NCI-H1105 treated with DMSO at 0.1 percent for 48 hours (cell line): ENCODE measurements at places on chromosomes 5 and 9.

DNA sequence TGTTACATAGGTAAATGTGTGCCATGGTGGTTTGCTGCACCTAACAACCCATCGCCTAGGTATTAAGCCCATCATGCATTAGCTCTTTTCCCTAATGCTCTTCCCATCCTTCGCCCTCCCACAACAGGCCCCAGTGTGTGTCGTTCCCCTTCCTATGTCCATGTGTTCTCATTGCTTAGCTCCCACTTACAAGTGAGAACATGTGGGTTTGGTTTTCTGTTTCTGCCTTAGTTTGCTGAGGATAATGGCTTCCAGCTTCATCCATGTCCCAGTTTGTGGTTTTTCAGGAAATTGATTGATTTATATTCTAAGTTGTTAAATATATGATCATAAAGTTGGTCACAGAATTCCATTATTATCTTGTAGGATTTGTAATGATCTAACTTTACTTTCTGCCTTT lies 85.3 kb upstream of the CAST start:
- DNase-seq = no peak

DNA sequence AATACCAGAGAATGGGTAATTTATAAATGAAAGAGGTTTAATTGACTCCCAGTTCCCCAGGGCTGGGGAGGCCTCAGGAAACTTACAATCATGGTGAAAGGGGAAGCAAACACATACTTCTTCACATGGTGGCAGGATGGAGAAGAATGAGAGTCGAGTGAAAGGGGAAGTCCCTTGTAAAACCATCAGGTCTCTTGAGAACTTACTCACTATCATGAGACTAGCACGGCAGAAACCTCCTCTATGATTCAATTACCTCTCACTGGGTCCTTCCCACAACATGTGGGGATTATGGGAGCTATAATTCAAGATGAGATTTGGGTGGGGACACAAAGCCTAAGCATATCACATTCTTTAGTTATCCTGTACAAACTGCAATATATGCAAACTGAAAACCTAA lies 609.4 kb downstream of the MTRR start:
- DNase-seq = no peak

DNA sequence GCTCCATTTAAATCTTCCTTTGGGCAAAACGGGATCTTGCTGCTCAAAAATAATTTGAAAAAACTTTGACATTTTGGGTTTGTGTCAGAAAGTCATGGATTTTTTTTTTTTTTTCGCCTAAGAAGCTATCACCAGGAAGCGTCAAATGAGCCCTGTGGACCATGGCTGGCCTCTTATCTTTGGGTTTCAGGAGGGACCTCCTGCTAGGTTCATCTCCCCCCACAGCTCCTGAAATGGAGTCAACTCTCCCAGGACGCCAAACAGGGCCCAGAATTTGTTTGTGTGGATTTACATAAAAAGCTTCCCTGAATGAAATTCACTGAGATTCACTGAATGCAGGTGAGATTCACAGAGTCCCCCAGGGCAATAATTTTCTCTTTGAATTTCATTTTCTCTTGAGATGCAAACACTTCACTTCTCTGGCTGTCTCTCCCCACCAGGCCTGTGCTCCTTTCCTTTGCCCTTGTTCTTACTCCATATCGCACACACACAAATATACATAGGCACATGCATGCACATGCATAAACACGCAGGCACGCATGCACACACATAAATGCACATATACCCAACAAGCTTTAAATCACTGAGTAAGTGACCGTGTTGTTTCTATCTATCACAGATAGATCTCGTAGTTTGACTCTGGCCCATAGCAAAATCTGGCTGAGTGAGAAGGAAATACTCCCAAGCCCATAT lies 55.3 kb upstream of the GALNT10 start:
- DNase-seq = no peak

GRCh38 chr5:33829430-33829829 lies 62.4 kb downstream of the ADAMTS12 start:
- DNase-seq = no peak

- no peak for DNase-seq
These were observed 119.8 kb downstream of the TENT4A start for GRCh38 chr5:6832994-6833393.

DNA sequence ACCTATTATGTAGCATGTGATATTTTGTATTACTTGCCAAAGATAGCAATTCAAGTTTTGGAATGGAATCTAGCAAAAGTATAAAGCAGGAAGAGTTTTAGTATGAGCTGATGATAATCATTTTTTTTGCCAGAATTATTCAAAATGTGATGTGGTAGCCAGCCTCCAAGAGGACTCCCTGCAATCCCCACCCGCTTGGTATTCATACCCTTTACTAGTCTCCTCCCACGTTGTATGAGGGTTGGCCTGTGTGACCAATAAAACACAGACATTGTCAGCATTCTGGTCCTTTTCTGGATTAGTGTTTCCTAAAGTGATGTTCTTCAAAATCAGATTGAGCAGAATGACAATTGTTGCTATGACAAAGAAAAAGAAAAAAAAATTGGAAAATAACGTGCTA lies 63.8 kb downstream of the TARS1 start:
- no peak for DNase-seq

DNA sequence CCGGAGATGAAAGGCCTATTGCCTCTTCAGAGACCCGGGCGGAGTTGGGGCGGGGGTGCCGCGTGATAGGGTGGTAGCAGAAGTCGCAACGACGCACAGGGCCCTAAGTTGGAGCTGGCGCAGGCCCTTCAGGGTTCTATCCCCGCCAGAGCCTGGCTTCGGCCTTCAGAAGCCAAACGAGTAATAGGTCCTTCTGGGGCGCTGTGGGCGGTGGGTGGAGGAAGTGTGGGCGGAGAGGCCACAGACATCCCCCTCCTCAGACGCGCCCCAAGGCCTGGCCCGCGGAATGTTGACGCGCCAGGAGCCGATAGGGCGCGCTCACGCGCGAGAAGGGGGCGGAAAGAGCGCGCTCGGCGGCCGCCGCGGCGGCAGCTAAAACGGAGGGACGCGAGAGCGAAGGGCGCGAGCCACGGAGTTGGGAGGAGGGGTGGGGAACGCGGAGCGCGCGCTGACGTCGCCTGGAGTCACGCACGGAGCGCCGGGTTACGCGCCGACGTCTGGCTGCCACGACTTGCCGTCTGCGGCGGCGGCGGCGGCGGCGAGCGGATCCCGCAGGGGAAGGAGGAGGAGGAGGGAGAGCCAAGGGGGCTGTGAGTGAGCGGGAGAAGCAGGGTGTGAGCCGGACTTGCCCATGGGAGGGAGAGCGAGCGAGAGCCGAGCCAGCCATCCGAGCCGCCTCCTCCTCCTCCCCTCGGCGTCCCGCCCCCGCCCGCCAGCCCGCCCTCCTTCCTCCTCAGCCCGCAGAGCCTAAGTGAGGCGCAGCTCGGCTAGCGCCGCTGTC lies 6.4 kb upstream of the PURA start:
- peak; percentile 72 for DNase-seq

DNA sequence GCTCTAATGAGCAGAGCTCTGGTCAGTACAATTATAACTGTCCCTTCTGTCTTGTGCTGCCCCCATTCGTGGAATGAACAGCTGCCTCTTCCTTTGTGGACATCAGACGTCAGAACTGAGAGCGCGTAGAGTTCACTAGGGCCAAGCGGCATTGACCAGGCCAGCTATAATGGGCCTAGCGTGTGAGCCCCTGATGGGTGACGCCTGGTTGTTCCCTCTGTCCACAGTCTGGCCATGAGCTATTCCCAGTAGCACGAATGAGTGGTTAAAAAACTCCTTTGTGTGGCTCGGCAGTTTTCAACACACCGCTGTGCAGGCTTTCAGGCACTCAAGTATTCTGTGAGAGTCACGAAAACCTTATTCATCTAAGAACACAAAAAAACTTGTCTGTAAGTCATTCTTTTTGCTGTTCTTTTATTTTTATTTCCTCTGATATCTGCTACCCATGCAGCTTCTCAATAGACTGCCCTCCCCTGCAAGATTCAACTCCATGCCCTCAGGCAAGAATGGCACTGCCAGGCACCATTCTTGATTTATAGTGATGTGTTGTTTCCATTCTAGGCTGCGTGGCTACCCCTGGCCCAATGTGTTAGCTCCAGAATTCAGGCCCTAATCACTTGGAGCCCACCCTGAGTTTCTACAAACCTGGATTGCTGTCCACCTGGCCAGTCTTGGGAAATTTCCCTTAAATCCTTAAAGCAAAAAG lies 52.5 kb downstream of the ANKDD1B start:
- DNase-seq = no peak

GRCh38 chr9:101139082-101139481 lies 110.6 kb downstream of the PLPPR1 start:
- DNase-seq = peak; percentile 93

GRCh38 chr9:114272739-114273431 lies 50.0 kb upstream of the ORM1 start:
- DNase-seq = no peak

DNA sequence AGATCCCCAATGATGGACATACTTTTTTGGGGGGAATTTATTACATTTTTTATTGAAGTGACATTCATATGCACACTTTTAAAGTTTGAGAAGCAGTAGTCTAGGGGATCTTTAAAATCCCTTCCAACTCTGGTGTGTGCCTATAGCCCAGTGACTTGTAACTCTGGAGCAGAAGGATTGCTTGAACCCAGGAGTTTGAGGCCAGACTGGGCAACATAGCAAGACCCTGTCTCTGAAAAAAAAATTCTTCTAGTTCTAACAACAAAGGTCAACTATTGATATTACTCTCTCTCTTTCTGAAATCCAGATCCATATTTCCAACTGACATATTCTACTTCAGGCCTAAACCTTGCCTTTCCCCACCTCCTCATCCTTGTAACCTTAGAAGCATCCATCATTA lies 148.2 kb upstream of the SPRY4 start:
- DNase-seq = no peak

GRCh38 chr9:21479152-21479702 lies 2.9 kb downstream of the IFNE start:
- no peak for DNase-seq

GRCh38 chr5:60463179-60463868 lies 236.6 kb downstream of the DEPDC1B start:
- DNase-seq = no peak

GRCh38 chr9:132447346-132447745 lies 37.3 kb downstream of the CFAP77 start:
- no peak for DNase-seq

- no peak for DNase-seq
These were observed 51.9 kb downstream of the TGFBI start for GRCh38 chr5:136080483-136081216.

DNA sequence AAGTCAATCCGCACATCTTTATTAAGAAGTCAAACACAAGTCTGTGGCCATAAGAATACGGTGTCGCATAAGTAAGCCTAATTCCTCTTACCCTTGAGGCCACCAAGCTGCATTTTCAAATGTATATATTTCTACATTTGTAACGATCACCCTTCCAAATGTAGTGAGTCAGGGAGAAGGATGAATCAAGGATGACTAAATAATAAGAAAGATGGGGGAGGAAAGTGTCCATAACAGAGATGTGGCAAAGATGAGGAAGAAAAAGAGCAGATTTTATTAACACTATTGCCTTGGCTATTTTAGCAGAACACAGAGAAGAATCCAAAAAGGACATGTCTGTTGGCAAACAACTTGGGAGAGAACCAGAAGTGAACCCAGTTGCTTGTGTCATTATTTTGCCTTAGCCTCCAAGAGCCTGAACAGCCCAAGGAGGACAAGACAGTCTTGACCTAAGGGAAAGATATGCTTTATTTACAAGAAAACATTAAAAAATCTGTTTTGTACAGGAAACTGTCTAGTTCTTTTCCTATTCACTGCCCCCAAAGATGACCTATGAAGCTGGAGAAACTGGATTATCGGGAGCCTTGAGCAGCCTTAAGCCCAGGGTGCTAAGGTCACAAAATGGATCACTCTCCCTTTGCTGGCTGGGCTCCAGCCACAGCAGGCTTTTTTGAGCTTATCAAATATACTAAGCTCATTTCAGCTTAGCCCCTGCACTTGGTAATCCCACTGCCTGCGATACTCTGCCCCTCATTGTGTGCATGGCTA lies 101.5 kb downstream of the PLCXD3 start:
- no peak for DNase-seq

GRCh38 chr5:139574641-139575312 lies 13.6 kb downstream of the UBE2D2 start:
- no peak for DNase-seq

DNA sequence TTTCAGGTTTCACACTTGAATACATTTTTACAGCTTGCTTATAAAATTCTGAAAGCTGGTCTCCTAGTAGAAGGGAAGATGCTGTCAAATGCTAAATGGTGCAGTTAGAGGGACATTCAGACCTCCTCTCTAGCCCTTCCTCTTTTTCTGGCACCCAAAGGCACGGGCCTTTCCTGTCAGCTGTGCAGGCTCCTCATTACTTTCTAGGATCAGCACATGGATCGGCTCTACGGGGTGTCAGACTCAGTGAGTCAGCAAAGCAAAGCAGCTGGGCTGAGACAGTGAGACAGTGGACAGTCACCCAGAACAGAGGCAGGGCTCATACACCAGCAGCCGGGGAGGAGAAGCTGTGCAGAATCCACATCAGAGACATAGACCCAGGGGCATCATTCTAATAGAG lies 80.0 kb upstream of the TNC start:
- no peak for DNase-seq

DNA sequence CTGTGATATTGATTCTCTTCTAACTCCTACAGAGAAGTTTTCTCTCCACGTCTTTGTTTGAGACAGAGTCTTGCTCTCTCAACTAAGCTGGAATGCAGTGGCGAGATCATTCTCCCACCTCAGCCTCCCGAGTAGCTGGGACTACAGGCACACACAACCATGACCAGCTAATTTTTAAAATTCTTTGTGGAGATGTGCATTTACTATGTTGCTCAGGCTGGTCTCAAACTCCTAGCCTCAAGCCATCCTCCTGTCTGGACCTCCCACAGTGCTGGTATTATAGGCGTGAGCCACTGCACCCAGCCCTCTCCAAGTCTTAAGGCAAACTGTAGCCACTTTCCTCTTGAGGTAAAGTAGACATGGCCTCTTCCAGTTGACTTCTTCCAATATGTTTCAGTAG lies 72.2 kb downstream of the SNX18 start:
- DNase-seq = no peak

DNA sequence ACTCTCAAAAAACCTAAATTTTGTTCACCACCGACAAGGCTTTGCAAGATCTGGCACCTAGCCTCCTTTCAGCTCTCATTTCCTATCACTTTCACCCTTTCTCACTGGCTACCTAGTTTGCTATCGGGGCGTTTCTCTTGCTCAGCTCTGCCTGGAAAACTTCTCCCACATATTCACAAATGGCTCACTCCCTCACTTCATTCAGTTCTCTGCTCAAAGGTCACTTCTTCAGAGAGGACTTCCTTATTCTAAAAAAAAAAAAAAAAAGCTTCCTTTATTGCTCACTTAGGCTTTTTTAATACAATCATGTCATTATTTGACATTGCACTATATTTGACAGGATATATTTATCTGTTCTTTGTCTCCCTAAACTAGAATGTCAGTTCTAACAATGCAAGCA lies 2.1 kb upstream of the SLC25A46 start:
- DNase-seq = no peak
